ENCODE measurements at places on chromosomes 11 and 22. TPM values are rescaled to one million over a fixed set of nuclear protein-coding genes. Genes with fewer than 3 reads are reported as not detected.

TRIM51 gene
- total RNA-seq = not detected

MYEOV gene
- not detected for total RNA-seq

SUSD2 gene
- 0.26 TPM for total RNA-seq

OR51E2 gene
- 0.63 TPM for total RNA-seq

RAG2 gene
- 0.16 TPM for total RNA-seq

SYCE3 gene
- total RNA-seq = not detected

FAM180B gene
- total RNA-seq = 0.32 TPM
